RPMI8226 (cell line): ENCODE measurements at places on chromosomes 4 and X.

- DNase-seq, result no peak
Measured at GRCh38 chr4:1787411-1788077, 5.5 kb upstream of the FGFR3 start.

GRCh38 chrX:120287513-120288112, 23.6 kb downstream of the TMEM255A start:
- no peak for DNase-seq

DNA sequence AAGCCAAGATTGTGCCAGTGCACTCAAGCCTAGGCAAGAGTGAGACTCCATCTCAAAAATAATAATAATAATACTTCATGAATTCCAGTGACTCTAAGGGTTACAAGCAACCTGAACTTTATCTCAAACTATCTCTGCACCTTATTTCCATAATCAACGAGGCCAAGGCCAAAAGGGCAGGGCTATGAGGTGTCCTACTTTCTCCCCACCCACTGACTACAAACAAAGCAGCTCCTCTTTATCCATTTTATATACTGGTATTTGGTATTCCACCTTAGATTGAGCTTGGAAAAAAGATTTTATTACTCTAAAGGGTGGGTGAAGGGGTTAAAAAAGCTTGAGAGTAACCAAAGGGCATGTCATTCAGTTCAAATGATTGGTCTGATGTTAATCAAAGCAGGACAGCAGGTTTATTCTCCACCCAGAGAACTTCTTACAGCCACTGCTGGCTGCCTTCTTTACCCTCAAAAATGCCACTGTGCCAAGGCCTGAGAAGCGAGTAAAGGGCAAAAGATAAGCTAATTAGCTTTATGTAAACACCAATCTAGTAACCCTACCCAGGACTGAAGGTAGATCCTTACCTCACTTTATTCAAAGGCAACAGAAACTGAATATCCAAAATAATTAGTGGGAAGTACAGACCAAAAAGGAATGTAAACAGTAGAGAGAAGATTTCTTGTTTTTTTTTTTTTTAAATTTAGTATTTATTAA, 28.2 kb downstream of the APOO start:
- no peak for DNase-seq

- no peak for DNase-seq
Measured at GRCh38 chrX:39125834-39126233, 324.6 kb downstream of the MID1IP1 start.
